AG04450 (cell line): ENCODE measurements at places on chromosomes 7 and 10.

GRCh38 chr7:70525991-70526390 lies 606.0 kb upstream of the GALNT17 start:
- DNase-seq, result no peak

DNA sequence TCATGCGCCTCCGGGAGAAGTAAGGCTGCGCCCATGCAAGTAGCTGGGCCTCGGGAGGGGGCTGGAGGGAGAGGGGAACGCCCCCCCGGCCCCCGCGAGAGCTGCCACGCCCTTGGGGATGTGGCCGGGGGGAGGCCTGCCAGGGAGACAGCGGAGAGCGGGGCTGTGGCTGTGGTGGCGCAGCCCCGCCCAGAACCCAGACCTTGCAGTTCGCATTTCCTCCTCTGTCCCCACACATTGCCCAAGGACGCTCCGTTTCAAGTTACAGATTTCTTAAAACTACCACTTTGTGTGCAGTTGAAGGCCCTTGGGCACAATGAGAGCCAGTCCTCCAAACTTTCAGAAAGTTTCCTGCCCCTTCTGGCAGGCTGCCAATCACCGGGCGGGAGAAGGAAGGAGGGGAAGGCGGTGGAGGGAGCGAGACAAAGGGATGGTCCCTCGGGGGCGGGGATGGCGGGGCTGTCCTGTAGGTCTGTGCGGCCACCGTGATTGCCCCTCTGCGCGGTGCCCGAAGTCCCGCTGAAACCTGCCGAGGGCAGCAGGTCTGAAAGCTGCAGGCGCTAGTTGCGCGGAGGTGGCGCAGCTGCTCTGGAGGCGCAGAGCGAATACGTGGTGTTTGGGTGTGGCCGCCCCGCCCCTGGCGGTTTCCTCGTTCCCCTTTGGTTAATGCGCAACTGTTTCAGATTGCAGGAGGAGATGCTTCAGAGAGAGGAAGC lies 2.1 kb downstream of the VIM start:
- no peak for DNase-seq

GRCh38 chr7:50268223-50268622 lies 36.3 kb upstream of the IKZF1 start:
- DNase-seq, result no peak

DNA sequence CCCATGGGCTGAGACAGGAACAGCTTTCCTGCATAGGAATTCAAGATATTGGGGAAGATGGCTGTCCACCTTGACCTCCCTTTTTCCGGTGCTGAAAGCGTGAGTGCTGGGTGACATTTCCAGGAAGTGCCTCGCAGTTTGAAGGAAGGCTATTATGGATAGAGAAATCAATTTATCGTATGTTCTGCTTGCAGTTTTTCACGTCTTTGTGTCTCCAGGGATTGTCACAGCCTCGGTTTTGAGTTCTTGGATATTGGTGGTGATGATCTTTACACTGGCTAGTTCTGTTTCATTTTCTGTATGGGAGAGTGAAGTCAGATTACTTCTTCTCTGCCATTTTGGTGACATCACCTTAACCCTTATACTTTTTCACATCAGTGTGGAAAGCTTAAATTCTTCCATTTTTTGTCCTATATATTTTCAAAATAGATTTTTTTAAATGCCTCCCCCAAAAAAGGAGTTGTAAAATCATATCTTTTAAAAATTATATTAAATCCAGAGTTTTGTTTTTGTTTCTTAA lies 102.5 kb upstream of the APBB1IP start:
- no peak for DNase-seq

DNA sequence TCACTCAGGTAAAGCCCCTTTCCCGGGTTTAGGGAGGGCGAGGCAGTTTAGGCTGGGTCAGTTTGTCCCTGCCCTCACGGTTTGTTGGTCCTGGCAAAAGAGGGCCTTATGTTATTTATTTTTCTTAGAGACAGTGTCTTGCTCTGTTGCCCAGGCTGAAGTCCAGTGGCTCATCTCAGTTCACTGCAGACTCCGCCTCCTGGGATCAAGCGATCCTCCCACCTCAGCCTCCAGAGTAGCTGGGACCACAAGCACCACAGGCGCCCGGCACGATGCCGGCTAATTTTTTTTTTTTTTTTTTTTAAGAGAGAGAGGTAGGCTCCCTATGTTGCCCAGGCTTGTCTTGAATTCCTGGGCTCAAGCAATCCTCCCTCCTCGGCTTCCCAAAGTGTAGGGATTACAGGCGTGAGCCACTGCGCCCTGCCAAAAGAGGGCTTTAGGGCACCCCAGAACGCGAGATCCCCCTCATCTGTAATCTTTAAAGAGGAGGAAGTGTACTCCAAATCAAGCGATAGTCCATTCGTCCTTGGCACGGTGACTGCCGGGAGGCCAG lies 626 bp upstream of the BMS1 start:
- no peak for DNase-seq

DNA sequence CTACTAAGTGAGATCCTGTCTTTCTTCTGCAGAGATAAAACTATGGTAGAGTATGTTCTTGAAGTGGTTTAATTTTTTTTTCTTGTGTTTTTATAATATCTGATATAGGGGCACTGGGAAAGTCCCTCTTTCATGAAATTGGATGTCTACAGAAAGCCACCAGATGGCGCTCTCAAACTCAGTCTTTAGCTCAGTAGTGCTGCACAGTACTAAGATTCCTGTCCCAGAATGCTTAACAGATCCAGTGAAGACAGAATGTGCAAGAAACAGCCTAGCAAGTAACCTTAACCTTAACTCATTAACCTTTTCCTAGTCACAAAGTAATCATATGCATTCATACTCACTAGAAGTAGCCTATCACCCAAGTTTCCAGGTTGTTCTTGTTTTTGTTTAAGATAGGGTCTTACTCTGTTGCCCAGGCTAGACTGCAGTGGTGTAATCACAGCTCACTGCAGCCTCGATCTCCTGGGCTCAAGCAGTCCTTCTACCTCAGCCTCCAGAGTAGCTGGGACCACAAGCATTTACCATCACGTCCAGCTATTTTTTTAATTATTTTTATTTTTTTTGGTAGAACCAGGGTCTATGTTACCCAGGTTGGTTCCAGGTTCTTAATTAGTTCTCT lies 56.7 kb downstream of the IDE start:
- peak; percentile 61 for DNase-seq

- DNase-seq, result no peak
Observed at GRCh38 chr7:113158756-113159155, 40.4 kb upstream of the SMIM30 start.

DNA sequence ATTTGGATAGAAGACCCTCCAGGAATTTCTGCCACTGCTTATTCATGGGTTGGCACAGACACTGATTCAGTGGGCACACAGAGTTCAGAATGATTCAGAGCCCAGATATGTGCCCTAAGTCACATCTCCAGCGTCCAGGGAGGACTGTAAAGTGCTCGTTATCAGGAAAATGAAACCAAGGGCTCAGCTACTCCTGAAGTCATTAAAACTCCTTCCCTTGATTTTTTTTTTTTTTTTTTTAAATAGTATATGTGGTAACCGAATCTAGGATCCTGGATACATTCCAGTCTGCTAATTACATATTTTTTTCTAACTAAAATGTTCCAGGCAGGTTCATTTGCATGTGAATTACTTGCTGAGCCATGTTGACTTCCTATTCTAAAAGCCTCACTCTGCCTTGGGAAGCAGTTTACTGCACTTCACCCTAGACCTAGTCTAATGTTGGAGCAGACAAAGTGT lies 34.7 kb downstream of the MET start:
- DNase-seq, result no peak

GRCh38 chr10:87761892-87762291 lies 56.1 kb downstream of the ATAD1 start:
- DNase-seq, result no peak

DNA sequence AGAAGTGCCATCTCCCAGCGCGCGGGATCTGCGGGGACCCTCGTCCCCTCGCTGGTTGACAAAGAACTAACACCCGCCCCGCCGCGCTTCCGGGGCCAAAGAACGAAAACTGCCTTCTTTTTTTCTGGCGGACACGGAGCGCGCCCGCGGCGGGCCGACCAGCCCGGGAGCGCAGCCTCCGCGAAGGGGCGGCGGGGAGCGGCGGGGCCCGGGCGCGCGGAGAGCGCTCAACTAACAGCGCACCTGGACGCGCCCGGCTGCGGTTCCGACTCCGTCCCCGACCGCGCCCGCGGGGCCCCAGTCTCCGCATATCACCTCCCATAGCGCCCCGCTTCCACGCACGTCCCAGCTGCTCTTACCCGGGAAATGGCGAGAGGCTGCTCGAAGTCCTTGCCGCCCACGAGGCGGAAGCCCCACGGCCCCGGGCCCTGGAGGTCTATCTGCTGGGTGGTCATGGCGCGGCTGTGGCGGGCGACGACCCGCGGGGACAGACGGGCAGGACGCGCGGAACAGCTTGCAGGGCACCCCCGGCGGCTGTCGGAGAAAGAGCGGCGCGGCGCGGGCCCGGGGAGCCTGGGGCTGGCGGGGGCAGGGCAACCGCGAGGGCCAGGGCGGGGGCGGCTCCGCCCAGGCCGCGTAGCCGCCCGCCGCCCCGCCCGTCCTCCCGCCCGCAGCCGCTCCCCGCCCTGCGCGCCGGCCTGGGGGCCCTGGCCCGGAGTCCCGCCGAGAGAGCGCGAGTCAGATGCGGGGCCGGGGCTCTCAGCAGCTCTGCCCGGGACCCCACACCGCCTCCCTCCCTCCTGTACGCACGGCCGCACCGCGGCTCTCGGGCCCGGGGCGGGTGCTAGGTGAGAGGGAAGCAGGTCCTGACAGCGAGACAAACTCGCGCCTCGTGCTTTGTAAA lies at the start of gene PDLIM1:
TSS of gene PDLIM1 (minus strand) at position 543 of the 904 bp plus-strand sequence. CDS start at position 455, 88 bp downstream.
- no peak for DNase-seq

GRCh38 chr10:127462643-127463295 lies 86.3 kb upstream of the NPS start:
- no peak for DNase-seq

GRCh38 chr7:94444813-94445212 lies 50.1 kb downstream of the COL1A2 start:
- no peak for DNase-seq

GRCh38 chr7:128892521-128893250 lies 17.8 kb downstream of the KCP start:
- DNase-seq, result no peak

- peak; percentile 47 for DNase-seq
Observed at GRCh38 chr10:69864321-69864720, 62.6 kb downstream of the COL13A1 start.

GRCh38 chr7:5243261-5243660 lies 39.5 kb upstream of the SLC29A4 start:
- no peak for DNase-seq

GRCh38 chr7:20450536-20450935 lies 119.8 kb downstream of the ITGB8 start:
- DNase-seq, result no peak

DNA sequence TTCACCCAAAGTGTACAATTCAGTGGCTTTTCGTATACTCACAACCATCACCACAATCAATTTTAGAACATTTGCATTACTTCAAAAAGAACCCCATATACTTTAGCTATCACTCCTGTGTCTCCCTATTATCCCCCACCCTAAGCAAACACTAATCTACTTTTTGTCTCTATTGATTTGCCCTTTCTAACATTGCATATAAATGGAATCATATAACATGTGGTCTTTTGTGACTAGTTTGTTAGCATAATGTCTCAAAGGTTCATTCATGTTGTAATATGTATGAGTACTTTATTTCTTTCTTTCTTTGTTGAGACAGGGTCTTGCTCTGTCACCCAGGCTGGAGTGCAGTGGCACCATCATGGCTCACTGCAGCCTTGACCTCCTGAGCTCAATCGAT lies 21.0 kb upstream of the DNAJC12 start:
- no peak for DNase-seq

DNA sequence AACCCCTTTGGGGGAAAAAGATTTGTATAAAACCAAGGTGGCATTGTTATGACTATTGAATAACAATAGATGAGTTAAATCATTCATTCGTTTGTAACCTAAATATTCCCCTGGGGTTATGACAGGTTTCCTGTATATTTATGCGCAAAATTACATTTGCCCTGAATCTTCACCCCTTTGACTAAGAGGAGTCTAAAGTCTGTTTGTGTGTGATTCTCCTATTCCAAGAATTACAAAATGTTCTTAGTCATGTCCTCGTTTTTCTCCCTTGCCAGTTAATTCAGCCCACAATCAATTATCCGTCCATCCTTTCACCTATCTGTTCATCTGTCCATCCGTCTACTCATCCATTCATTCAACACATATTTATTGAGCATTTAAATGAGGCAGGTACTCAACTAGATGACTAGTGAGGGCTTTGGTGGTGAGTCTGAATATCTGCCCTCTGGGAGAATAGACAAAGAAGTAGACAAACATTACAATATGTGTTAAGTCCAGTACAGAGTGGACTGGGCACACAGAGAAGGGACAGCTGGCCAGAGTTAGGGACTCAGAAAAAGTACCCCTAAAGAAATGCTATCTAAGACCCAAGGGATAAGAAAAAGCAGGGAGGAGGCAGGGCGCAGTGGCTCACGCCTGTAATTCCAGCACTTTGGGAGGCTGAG lies 35.6 kb upstream of the TCF7L2 start:
- DNase-seq, result no peak

- no peak for DNase-seq
Observed at GRCh38 chr7:38465956-38466355, 165.2 kb downstream of the AMPH start.

- no peak for DNase-seq
Observed at GRCh38 chr7:144049491-144049890, 743 bp downstream of the OR2A5 start.

GRCh38 chr7:91784469-91784868 lies 96.0 kb downstream of the MTERF1 start:
- DNase-seq, result peak; percentile 8

DNA sequence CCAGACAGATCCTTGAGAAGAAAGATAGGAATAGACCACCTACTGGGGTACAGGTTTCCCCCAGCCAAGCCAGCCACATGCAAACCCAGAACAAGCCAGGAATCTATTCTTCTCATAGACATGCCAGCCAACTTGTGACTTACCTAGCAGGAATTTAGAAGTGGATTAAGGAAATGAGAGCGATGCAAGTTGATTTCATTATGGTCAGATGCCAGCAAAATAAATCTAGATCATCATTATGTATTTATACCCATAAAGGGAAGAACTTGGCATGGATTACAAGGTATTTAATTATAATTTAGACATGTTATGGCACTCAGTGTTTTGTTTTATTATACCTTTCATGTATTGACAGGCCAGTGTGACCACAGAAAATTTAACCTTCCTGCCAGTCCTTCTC lies 32.8 kb downstream of the SLC35G1 start:
- no peak for DNase-seq

- DNase-seq, result no peak
Observed at GRCh38 chr7:28688651-28689050, 269.5 kb downstream of the TRIL start.

DNA sequence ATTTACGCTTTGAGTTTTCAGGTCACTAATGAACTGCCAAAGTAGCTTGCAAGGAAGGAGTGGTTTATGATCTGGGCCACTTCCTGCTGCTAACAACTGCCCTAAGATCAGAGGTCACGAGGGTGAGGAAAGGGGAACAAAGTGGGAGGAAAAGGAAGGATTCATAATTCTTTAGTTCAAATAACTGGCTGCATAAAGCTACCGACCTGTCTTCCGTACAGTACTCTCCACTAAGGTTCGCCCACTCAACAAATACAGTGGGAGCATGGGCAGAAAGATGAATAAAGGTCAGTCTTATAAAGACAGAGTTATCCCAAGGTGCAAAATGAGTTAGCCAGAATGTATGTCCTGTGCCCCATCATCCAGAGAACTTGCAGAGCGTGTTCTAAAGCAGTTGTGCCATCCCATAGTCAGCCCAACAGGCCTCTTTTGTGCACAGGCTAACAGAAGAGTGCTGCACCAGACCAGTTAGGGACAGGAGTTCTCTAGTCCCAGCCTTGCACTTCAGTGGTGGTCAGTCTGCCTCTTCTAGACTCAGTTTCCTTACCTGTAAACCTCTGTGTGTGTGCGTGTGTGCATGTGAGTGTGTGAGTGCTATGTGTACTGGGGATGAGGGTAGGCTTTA lies 65.9 kb downstream of the CREB3L2 start:
- no peak for DNase-seq
